ENCODE measurements at places on chromosomes 1 and 21.

- DNase-seq = no peak
These were observed 67.0 kb downstream of the SIPA1L2 start for GRCh38 chr1:232562855-232563510.

- no peak for DNase-seq
These were observed 48.8 kb downstream of the DISP3 start for GRCh38 chr1:11527541-11528452.

DNA sequence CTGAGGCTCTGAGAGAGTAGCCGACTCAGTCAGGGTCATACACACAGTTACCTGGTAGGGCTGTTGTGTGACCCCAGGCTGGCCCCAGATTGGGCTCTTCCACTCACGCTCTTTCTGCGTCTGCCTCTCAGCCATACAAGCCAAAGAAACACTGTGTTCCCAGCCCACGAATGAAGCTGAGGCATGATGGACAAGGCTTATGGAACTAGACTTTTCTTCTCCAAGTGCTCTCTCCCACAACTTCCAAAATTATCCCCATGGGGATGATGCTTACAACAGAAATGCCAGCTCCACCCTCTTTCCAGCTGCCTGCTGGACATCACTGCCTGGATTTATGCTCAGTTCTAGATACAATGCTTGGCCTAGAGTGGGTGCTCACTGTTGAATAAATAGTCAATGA is 102.8 kb upstream of the JUN start:
- no peak for DNase-seq

GRCh38 chr1:117814856-117815797 is 114.3 kb downstream of the GDAP2 start:
- no peak for DNase-seq

- no peak for DNase-seq
These were observed 56.2 kb upstream of the APP start for GRCh38 chr21:26226724-26227123.

DNA sequence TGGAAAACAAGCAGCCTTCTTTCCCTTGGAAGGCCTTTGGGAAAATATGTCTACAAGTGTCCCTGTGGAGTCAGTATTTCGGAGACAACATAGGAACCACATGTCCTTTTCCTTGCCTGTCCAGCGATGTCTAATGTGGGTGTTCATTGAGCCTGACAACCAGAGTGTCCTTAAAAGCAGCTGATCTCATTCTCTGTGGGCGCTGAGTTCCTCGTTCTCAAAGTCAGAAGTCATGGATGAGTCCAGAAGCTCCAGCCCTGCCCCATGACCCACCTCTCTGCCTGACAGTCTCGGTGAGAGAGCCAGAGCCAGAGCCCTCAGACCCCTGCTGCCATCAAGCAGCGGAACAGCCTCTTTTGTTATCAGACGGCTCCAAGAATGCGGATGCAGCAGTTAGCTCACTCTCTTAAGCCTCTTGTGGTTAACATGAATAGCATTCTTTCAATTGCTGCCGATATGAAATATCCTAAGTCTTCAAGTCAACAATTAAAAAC is 329.2 kb downstream of the TGFB2 start:
- peak; percentile 75 for DNase-seq

- peak; percentile 53 for DNase-seq
These were observed 231.7 kb upstream of the AJAP1 start for GRCh38 chr1:4422504-4423289.

DNA sequence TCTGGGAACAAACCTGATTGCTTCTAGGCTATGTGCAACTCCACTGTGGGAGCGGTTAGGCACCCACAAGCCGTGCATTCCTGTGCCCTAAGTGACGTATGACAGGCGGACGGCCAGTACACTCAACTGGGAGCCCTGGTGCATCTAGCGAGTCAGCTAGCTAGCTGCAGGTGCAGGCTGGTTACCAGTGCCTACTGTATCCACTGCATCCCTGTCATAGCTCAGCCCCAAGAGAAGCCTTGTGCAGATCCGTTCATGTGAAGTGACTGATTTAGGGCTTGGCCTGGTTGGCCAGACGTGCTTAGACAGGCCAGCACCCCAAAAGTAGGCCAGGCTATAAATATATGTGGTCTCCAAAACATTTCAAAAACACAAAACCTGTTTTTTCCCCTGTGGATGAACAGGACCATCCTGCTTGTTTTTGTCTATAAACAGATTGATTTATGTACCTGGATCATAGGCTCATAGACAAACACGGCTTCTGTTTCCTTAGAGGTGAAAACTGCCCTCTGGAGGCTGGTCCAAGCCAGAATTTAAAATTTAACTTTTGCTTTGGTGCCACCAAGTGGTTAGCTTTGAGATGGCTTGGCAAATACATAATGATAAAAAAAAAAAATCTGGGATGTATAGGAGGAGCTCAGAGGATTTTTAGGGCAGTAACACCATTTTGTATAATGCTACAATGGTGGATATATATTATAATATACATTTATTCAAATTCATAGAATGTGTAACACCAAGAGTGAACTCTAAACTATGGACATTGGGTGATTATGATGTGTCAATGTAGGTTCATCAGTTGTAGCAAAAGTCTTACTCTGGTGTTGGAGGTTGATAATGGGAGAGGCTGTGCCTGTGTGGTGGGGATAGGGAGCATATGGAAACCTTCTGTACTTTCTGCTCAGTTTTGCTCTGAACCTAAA is 68.5 kb downstream of the GIPC2 start:
- peak; percentile 60 for DNase-seq

- no peak for DNase-seq
These were observed 77.2 kb upstream of the EFHD2 start for GRCh38 chr1:15332525-15332924.
